Mucosa of descending colon (tissue), 3 donors: ENCODE measurements at places on chromosomes 6 and 20. TPM values are rescaled to one million over a fixed set of nuclear protein-coding genes. Genes with fewer than 3 reads are reported as not detected.

DNA sequence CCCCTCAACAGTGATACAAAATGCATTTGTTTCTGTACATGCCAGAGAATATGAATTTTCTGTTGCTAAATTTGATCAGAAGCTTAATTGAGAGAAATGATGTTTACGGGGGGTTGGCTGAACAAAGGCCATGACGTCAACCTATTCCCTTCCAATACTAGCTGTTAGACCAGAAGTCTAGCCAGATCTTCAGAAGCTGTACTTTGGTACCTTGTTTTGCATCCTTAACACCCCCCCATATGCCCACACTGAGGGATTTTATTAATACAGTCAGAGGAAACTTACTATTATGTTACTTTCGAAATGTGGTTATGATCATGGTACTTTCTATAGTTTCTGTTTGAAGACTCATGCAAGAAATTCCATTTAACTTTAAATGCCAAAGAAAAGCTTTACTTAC, 3.1 kb downstream of the NCOA7 start:
- no peak for DNase-seq

GRCh38 chr6:119071576-119071975, 6.9 kb downstream of the FAM184A start:
- no peak for DNase-seq

GRCh38 chr6:11865680-11866300, 87.2 kb upstream of the ADTRP start:
- DNase-seq: no peak

DNA sequence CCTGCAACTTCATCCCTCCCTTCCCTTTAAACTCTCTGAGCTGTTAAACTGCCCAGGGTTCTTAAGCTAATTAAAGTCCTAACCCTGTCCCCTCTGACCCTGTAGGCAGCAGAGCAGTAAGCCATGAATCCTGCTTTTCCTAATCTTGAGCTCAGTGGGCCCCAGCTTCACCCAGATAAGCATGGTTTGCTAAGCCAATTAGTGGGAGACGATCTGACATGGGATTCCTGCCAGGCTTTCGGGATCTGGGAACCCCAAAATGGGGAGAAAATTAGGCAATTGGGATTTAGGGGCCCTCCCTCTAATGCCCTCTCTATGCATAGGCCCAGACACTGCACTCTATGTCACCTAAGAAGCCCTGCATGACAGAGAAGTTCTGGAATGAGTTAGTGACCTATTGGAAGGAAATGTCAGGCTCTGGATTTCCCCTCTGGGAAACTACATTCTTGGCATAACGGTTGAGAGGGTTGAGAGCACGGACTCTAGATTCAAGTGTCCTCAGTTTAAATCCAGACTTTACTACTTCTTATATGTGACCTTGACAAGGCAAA, 4.6 kb downstream of the XKR7 start:
- no peak for DNase-seq

DNA sequence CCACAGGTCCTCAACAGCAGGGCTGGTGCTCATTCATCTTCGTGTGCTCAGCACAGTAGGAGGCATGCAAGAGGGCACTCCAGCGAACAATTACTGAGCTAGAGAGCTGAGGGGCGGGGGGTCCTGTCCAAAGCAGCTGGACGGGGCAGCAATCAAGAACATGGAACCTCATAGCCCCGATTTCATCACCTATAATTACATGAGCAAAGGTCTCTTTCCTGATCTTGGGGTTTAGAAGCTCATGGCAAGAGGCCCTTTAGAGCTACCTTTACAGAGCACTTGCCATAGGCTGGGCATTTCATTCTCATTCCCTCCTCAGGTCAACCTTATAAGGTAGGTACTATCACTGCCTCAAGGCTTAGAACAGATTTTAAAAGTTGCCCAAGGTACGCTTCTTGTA, 10.4 kb downstream of the MOCS1 start:
- DNase-seq: no peak

DNA sequence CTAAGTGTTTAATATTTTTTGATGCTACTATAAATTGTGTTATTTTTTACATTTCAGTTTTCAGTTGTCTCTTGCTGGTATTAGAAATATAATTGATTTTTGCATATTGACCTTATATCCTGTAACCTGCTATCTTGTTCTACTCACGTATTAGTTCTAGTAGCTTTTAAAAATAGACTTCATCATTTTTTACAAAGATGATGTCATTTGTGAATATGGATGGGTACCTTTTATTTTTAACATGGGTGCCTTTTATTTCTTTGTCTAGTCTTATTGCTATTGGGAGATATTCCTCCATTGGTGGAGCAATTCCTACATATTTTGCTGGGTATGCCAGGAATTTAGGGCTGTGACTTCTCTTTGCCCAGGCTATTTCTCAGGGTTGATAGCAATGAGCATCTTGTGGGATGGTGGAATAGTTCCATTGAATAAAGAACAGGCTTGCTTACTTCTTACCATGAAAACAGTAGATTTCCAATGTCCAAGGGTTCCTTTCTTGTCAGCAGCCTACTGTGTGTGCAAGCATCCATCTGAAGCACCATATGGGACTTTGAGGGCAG, 149.7 kb downstream of the CARMIL1 start:
- no peak for DNase-seq

DNA sequence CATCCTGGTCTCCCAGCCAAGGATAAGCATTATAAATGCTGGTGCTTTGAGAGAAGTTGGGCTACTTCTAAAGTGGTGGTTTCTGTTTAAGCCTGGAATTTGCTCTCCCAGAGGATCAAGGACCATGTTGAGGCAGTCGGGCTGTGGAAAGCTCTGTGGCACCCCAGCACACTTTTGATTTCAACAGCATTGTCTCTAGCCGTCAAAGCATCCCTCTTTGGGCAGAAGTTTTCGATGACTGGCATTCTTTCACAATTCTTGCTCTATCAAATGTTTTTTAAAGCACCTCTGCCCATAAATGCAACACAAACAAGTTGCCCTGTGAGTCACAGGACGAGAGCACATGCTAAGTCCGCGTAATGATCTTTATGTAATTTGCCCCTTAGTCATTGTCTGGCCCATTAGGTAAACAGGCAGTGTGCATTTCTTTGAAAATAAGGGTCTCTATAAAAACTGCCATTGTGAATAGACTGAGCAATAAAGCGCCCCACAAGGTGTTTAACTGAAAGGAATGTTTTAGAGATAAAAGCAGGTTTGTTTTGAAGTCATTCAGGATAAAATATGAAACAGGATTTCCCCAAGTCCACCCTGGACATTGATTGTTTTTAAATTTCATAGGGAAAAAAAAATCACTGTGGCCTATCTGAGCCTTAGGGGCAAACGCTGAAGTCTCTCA, 44.7 kb upstream of the FOXQ1 start:
- DNase-seq: no peak

DNA sequence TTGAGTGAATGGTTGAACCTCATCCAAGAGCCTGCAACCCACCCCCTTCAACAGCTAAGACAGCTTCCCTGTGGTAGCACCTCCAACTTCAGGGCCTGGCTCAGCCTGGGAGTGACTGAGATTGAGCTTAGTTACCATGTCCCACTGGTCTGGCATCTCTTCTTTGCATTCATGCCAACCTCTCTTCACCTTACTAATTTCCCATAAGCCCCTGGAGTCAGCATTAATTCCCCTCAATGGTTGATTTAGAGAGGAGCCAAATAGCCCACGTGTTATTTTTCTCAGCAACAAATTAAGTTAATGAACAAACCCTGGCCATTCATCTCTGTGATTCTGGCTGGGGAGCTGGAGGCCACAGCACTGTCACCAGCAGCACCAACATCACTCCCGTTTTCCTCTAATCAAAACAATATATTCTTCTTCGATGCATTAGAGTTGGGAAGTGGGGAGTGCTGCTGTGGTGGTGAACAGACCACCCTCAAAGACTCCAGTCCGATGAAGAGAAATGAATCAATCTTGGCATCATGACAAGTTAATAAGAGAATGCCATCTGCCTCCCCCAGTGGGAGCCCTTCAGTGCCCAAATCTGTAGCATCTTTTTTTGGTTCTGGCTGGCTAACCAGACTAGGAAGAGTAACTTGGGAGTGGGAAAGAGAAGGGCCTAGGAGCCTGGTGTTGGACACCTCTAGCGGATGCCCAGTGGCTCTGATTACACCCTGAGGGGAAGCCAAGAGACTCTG, 316.9 kb upstream of the RNF24 start:
- no peak for DNase-seq

GRCh38 chr6:135008072-135008940, 46.3 kb downstream of the HBS1L start:
- DNase-seq: no peak

DNA sequence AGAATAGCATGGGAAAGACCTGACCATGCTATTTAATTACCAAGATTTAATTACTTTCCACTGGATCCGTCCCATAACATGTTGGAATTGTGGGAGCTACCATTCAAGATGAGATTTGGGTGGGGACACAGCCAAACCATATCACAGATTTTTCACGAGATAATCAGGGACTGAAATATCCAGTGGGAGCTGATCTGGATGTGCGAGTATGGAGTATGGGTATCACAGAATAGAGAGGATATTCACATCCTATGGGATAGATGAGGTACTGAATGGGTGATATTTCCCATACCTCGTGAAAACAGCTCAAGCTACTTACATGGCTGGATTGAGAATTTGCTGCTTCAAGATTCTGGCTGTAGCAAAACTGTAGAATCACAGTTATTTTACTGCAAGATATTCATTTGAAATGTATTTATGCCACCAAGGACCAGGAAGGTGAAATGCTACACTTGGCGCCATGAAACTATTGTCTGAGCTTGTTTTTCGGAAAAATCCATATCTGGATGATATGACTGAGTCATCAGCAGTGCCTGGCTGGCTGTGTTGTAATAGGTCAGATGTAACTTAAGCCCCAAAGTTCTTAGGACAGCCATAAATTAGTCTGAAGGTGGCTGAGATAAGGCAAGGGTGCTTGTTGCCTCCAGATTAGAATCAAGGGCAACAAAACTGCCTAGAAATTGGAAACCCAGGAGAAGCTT, 29.8 kb downstream of the KCNS1 start:
- no peak for DNase-seq

- no peak for DNase-seq
Measured at GRCh38 chr6:38354905-38355304, 284.8 kb downstream of the BTBD9 start.

DNA sequence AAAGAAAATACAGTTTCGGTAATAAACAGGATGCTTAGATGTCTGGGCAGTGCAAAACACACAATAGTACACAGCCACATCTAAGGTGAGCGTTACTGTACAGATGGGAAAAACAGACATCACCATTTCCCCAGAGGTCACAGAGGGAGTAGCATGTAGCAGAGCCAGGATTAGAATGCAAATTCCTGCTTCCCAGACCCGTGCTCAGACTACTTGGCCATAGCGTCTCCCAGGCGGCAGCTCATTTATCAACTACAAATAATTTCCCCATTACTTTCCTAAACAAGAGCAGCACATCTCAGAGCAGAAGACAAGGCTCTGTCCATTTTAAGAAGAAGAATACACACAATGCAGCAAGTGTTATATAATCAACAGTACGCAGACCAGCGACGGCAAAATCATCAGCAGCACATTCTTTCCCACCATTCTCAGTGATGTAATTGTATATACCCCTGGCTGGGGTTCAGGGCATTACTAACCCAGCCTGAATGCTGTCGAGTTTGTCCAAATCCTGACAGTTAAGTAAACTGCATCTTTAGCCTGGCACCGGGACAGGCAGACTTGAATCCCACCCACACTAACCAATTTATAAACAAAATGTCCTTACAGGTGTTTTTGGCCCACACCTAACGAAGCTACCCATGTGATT, 61.9 kb downstream of the CNKSR3 start:
- no peak for DNase-seq

The HCK gene
- 6.2 TPM for total RNA-seq

The DLK2 gene
- total RNA-seq: not detected

The RAB32 gene
- 39.9 TPM for total RNA-seq

The KCNK5 gene
- total RNA-seq: 33.6 TPM
